Suppressor macrophage (primary cell): ENCODE measurements at places on chromosomes 7 and 10.
A peak's percentile ranks its signal among the peaks of the same experiment; 100 is the strongest.

GRCh38 chr7:2717293-2718261 lies 29.6 kb downstream of the AMZ1 start:
- no peak for DNase-seq

GRCh38 chr10:128880159-128880725 lies 586.8 kb upstream of the MGMT start:
- DNase-seq, result no peak

- no peak for DNase-seq
Measured at GRCh38 chr10:52276163-52276562, 37.9 kb upstream of the DKK1 start.

DNA sequence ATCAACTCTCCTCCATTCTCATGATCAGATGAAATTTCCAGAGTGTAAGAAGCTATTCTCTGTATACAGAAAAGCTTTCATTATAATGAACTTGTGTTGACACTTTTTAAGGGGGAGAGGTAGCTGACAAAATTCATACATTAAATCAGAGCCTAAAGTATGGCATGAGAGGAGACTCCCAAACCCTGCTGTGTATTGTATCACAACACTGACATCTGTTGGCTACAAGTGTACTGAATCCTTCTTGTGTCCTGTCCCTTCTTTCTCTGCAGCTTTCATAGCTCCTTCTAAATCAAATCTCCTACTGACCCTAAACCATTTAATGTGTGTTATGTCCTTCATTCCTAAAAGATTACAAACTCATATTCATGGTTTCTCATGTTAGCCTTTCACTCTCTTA lies 70.9 kb downstream of the GCC1 start:
- peak; percentile 2 for DNase-seq

- DNase-seq, result no peak
Measured at GRCh38 chr10:91707236-91707635, 74.4 kb upstream of the PPP1R3C start.
